ENCODE measurements at places on chromosomes 3 and 15.

DNA sequence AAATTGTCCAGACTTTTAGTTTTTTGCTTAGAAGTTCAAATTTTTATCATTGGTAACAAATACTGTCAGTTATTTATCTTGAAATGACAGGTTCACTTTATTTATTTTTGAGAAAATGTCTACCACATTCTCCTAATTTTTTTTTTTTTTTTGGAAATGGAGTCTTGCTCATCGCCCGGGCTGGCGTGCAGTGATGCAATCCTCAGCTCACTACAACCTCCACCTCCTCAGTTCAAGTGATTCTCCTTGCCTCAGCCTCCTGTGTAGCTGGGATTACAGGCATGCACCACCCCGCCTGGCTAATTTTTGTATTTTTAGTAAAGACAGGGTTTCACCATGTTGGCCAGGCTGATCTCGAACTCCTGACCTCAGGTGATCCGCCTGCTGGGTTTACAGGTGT is 16.1 kb upstream of the EBLN2 start:
- no peak for DNase-seq

GRCh38 chr15:80854104-80854503 is 74.9 kb downstream of the CEMIP start:
- no peak for DNase-seq

DNA sequence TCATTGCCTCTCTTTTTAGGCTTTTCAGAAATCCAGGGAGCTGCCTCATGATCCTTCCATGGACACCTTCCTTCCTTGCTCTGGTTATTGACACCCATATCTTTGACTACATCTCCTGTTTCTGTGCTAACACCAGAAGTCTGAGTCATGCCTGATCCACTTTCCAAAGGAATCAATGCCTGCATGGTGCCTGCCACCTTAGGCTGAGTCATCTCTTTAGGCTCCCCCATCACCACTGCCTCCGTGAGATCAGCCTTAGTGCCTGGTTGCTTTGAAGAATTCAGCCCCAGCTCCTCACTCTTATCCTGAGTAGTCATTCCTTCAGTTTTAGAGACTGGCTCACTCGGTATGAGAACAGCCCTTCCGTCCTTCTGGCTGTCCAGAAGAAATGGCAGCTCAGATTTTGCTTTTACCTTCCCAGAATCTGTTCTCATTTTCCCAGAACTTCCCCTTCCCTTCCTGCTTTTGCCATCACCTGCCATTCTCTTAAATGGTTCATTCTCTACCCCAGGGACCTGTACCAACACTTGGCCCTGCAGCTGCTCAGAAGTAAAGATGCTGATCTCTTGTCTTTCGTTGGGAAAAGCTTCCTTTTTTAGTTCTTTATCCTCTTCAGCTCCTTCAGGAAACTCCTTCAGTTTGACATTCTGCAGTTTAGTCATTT is 105.3 kb downstream of the MAP4 start:
- DNase-seq, result no peak

GRCh38 chr3:9343115-9343514 is 19.7 kb upstream of the THUMPD3 start:
- DNase-seq, result no peak

DNA sequence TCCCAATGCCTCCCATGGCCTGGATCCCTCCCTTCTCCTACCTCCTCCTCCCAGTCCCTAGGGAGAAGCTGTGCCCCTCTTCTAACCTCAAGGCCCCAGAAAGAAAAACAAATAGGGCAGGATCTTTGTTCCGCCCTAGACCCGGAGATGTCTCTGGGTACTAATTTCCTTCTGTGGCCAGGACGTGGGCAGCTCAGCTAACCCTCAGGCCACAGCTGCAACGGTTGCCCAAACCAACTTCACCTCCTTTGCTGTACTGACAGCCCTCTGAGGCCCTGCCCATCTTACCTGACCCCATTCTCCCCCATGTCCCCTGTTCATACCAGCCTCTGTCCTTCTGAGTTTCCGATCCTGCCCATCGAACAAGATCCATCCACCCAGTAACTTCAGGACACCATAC is 70.7 kb downstream of the SRGAP3 start:
- DNase-seq, result no peak

DNA sequence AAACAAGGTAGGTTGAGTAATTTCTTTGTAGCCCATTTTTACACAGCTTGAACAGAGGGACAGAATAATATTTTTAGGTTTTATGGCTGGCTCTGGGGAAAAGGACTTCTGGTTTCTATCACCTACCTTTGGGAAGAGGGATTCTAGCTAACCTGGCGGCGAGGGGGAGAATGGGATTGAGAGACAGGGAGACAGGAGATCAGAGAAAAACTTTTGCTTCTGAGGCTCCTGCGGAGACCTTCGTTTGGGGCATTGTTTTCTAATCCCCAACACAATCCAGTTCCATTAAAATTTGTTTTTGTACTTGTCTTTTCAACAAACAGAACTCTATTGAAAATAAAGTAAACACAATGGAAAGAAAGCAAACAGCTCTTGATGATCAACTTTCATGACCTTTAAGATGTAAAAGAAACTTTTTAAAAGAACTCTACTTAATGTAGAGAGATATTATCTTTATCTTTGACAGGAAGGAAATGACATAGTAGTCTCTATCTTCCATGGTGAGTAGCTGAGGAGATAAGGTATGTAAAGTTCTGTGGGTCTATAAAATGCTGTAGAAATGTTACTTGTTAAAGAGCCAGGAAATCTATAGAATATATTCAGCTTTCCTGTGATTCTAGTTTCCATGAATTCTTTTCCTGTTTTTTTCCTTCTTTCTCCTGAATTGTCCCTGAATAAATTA is 37.0 kb upstream of the P2RY1 start:
- DNase-seq, result no peak

DNA sequence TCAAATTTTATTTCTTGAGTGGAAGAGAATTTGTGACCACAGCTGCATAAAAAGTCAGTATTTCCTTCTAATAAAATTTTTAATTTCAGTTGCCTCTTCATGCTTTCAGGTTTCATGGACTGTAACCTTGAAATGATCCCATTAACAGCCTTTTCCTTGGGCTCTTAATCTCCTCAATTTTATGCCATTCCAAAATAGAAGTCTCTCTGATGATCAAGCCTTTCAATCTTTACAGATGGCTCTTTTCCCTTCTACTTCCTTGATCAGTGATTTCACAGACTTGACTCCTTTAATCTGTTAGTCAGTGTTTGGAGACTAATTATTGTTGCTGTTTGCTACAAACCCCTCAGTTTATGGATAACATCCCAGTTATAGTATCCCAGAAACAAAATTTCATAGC is 11.9 kb downstream of the TSC22D2 start:
- no peak for DNase-seq

- DNase-seq, result no peak
Measured at GRCh38 chr3:172394692-172395091, 53.6 kb downstream of the GHSR start.

GRCh38 chr3:50300681-50301254 is 1.6 kb upstream of the HYAL3 start:
- DNase-seq, result no peak

DNA sequence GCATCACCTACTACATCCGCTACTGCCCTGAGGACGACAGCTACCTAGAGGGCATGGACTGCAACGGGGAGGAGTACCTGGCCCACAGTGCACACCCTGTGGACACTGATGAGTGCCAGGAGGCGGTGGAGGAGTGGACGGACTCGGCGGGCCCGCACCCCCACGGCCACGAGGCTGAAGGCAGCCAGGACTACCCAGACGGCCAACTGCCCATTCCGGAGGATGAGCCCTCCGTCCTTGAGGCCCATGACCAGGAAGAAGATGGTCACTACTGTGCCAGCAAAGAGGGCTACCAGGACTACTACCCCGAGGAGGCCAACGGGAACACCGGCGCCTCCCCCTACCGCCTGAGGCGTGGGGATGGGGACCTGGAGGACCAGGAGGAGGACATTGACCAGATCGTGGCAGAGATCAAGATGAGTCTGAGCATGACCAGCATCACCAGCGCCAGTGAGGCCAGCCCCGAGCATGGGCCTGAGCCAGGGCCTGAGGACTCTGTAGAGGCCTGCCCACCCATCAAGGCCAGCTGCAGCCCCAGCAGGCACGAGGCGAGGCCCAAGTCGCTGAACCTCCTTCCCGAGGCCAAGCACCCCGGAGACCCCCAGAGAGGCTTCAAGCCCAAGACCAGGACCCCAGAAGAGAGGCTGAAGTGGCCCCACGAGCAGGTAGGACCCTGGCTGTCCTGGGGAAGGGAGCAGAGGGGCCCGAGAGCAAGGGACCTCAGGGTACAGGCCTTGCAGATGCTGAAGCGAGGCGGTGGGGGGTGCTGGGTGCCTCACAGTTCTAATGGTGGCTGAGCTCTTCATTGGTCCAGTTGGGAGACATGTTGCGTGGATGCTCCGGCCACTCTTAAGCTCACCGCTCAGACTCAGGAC is 168.6 kb downstream of the APBA2 start:
- no peak for DNase-seq

DNA sequence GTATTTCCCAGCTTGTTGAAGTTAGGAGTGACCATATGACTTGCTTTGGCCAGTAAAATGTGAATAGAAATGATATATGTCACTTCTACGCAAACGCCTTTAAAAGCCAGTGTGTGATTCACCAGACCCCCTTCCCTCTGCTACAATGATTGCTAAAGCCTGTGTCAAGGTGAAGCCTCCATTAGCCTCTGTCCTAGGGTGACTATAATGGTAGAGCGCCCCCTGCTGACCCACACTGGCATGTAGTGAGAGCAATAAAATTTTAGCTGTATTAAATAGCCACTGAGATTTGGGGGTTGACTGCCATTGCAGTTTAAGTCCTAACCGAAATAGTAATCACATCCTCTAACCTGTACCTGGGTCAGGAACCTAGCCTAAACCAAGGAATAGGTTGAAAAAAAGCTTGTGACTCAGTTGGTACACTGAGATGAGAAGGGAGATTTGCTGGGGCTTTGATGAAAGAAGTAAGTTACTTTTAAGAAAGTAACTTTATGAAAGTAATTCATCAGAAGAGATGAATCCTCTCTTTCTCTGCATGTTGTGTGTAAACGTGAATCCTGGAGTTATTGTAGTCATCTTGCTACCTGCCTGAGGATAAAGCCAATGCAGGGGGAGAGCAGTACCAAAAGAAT is 52.6 kb downstream of the GTF2E1 start:
- DNase-seq, result peak; percentile 74

- no peak for DNase-seq
Measured at GRCh38 chr3:143586576-143586975, 261.7 kb downstream of the SLC9A9 start.

DNA sequence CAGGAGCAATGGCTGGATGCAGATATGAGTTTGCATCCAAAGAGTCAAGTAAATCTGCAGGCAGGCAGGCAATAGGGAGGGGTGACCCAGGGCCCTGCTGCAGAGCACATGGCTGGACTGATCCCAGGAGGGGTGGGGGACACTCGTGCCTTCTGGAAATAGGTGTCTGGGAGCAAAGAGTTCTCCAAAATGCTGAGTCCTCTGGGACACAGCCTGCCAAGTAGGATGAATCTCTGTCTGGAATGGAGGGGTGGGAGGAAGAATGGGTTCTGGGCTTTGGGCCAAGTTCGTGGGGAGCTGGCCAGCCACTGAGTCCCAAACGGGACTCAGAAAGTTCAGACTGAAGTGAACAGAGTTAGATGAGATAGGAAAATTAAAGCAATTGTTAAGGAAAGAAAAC is 214.5 kb downstream of the MTHFS start:
- DNase-seq, result no peak

DNA sequence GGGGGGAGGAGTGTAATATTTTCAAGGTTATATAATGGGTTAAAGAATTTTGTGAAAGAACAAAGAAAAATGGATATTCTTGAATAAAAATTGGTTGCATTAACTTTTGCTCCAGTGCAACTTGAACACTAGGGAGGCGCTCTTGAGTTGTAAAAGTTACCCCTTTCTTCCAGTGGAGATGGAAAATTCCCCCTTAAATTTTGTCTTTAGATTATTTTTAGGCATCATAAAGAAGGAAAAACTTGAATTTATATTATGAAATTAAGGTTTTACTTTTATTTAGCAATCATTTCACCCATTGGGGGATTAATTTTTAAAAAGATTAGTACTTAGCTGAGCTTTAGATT is 550 bp upstream of the CHD2 start:
- no peak for DNase-seq

DNA sequence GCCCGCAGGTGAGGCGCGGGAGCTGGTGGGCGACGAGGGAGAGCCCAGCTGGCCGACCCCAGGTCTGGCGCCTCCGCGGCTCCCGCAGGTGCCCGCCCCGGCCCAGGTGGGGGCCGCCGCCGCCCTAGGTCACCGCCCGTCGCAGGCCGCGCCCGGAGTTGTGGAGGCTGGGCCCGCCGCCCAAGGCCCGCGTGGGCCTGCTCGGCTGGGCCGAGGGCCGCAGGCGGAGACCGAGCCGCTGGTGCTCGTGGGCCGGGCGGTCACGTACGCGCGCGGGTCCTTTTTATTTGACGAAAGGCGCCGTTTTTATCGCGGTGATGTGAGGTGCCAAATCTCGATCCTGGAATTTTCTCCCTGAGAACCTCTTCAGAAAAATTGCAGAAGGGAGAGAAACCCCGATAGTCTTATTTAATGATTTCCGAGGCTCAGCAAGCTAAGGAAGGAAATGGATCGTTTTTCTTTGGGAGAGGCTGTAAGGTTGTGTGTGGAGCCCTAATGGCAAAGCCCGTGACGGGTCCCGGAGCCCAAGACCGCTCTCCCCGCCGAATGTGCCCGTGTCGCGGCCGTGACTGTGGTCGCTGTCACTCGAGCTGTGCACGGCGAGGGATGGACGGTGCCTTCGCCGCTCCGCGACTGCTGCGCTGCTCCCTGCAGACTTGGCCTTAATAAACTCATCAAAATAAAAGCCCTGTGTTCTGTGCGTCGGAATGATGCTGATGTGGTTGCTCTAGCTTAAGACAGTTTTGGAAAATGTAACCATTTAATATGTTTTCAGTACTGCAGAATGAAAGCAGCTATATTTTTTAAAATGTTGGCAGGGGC is 612 bp downstream of the APPL1 start:
- no peak for DNase-seq

GRCh38 chr3:42763021-42763420 is 10.0 kb downstream of the CCDC13 start:
- no peak for DNase-seq

DNA sequence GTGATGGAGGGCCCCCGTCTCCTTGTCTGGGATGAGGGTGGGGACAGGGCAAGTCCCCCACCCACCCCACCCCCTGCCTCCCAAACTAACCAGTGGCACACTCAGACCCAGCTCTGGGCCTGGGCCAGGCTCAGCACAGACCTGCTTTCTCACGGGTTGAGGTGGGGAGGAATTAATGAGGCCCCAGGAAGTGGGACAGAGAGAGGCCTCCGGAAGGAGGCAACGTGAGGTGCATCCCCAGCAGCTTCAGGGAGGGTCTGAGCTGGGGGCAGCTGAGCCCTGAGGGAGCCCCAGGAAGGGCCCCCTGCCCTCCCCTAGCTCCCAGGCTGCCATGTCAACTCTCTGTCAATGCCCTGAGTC is 15.0 kb upstream of the GNAI2 start:
- no peak for DNase-seq

DNA sequence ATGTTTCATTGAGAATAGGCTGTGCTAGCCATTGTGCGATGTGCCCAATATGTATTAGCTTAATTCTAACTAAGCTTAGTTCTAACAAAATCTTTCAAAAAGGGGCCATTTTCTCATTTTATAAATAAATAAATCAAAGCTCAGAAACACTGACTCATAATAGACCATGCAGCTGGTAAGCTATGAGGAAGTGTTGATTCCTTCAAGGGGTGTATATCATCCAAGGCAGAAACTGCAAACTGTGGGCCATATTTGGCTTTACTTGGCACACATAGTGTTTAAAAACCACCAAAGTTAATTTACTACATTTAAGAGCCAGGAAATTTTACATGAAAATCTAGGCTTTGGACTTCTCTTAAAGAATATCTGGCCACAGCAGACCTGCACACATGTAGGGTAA is 136.5 kb downstream of the ZNF621 start:
- DNase-seq, result no peak

- DNase-seq, result no peak
Measured at GRCh38 chr15:80315289-80315987, 63.4 kb upstream of the CTXND1 start.

GRCh38 chr15:99126131-99126588 is 21.3 kb downstream of the SYNM start:
- no peak for DNase-seq

Data from stimulated activated CD4-positive, alpha-beta T cell treated with anti-CD3 and anti-CD28 coated beads, Interleukin-1b, Interleukin-23, amount 100 ng/mL, for 1 hour (primary cell).